ENCODE measurements at places on chromosomes 12 and 14. TPM values are rescaled to one million over a fixed set of nuclear protein-coding genes. Genes with fewer than 3 reads are reported as not detected.

- no peak for DNase-seq
Measured at GRCh38 chr14:97457575-97458085, 660.4 kb downstream of the VRK1 start.

GRCh38 chr14:105884808-105885281 is 358.5 kb downstream of the TMEM121 start:
- DNase-seq = no peak

DNA sequence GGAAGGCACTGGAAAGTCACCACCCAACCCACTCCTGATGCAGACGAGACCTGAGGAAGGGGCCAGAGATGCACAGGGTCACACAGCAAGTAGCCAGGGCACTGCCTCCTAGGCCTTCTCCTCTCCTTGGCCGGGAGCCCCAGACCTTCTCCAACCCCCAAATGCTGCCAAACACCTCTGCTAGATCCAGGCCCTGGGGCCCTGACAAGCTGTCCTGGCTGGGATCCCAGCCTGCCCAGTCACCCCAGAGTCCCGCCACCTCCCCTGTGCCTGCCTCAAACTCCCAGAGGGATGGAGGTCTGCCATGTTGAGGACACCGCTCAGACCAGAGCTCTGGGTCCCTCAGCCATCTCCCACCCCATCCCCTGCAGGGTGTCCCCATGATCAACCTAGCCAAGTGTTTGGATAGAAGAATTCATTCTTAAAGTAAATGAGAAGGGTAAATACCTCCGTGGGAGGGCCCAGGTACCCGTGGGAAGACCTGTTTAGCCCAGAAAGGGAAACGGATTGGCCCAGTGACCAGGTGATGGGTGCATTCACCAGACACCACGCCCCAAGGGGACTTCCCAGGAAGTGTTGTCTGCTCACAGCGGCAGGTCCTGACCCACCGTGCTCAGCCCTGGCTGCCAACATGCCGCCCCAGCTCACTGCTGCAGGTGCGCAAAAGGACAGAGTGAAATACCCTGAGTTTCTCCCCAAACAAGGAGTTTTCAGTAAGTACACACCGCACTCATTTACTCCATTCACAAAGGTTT is 4.6 kb upstream of the DIO3 start:
- DNase-seq = no peak

DNA sequence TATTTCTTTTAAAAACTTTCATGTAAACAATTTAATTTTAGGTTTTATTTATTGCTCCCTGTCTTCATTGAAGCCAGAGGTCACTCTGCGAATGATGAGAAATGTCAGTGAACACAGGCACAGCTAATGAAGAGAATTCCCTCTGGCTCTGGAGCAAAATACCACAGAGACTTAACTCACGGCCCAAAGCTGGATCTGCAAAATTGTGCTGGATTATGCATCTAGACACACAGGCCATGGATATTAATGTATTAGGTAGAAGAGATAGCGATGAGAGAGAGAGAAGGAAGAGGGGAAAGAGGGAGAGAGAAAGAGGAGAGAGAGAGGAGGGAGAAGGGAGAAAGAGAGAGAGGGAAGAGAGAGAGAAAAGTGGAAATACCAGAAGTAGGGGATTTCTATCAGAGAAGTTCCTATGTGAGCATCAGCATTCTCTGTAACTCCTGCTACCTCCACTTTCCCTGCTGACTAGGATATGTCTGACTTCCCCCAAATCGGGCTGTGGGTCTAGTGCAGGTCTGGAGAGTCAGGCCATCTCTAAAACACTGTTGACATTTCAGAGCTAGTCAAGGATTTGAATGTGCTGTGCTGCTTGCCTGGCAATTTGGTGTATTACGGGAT is 3.7 kb downstream of the ARHGDIB start:
- no peak for DNase-seq

Gene SPX
- 2.6 TPM for total RNA-seq

DNA sequence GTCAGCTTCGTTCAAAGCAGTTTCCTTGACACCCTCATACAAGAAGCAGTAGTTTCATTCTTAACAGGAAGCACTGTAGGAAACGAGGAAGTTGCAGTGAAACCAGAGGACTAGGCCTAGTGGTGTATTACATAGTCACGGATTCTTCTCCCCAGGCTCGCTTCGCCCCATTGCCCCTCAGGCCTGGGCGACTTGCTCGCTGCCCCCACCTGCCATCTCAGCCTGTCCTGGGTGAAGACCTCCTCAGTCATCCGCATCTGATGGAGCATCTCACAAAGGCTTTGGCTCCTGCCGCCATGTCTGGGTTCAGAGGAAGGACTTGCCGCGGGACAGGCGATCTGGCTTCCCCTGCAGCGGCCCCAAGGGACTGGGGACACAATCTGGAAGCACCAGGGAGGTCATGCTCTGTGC is 93.5 kb downstream of the LMNTD1 start:
- no peak for DNase-seq

- no peak for DNase-seq
Measured at GRCh38 chr14:68694516-68695235, 98.2 kb downstream of the ZFP36L1 start.

- no peak for DNase-seq
Measured at GRCh38 chr14:68341411-68342212, 451.3 kb downstream of the ZFP36L1 start.

Gene CCDC177
- total RNA-seq = 0.22 TPM

Measured in progenitor cell of endocrine pancreas (in vitro differentiated cells).